Posterior vena cava (tissue), 2 donors: ENCODE measurements at places on chromosomes 3 and 15. TPM values are rescaled to one million over a fixed set of nuclear protein-coding genes. Genes with fewer than 3 reads are reported as not detected.
A peak's percentile ranks its signal among the peaks of the same experiment; 100 is the strongest.

DNA sequence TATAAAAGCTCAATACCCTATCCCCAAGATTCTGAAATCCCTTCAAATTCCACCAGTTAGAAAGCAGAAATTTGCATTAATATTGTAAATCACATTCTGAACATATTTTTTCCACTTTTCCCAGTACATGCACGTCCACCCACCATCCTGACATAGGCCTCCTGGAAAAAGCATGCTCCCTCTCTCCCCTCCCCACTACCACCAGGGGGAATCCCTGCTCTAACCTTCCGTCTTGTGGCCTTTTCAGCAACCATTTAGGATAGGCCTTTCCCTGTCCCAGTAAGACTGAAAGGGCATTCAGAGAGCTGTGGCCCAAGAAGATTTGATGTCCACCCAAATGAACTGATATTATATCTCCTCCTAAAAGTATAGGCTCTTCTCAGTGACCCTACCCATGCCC, 182.1 kb downstream of the ARRDC4 start:
- DNase-seq, result no peak

GRCh38 chr3:115671761-115672455, 48.6 kb downstream of the GAP43 start:
- DNase-seq, result no peak

DNA sequence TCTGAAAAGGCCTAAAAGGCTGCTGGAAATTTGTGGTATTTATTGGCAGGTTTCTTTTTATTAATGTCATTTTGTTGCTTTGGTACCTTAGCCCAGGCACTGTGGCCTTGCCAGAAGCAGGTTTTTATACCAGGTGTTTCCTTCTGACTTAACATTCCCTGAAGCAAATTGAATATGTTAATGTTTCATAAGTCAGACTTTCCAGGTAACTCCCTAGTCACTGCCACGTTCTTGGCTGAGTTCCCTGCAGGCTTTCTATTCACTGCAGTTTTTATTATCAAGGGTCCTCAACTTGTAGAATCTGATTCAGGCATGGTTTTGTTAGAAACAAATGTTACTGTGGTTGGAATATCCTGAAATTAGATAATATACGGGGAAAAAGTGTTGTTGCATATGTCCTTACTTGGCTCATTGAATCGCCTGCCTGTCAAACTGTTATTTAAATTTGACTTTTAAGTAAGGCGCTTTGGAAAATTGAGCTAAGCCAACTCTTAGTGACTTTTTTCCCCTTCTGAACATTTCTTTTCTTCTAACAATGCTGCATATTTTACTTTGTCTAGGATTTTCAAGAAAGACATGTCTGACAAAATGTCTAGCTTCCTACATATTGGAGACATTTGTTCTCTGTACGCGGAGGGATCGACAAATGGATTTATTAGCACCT, 22.9 kb downstream of the ITPR1 start:
- no peak for DNase-seq

- no peak for DNase-seq
Observed at GRCh38 chr15:101410612-101411011, 78.9 kb downstream of the PCSK6 start.

GRCh38 chr3:72470904-72471417, 377.3 kb downstream of the SHQ1 start:
- no peak for DNase-seq

GRCh38 chr3:51384055-51384725, 901 bp upstream of the MANF start:
- peak; percentile 88 for DNase-seq

- DNase-seq, result no peak
Observed at GRCh38 chr15:50925281-50925680, 16.8 kb downstream of the AP4E1 start.

DNA sequence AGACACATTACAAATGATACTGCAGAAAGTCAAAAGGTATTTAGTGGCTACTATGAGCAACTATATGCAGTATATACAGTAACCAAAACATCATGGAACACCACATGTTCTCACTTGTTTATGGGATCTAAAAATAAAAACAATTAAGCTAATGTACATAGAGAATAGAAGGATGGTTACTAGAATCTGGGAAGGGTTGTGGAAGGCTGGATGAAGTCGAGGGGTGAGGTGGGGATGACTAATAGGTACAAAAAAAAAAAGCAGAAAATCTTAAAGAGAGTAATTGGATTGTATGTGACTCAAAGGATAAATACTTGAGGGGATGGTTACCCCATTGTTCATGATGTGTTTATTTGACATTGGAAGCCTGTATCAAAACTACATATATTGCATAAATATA, 848.8 kb upstream of the GBE1 start:
- DNase-seq, result no peak

DNA sequence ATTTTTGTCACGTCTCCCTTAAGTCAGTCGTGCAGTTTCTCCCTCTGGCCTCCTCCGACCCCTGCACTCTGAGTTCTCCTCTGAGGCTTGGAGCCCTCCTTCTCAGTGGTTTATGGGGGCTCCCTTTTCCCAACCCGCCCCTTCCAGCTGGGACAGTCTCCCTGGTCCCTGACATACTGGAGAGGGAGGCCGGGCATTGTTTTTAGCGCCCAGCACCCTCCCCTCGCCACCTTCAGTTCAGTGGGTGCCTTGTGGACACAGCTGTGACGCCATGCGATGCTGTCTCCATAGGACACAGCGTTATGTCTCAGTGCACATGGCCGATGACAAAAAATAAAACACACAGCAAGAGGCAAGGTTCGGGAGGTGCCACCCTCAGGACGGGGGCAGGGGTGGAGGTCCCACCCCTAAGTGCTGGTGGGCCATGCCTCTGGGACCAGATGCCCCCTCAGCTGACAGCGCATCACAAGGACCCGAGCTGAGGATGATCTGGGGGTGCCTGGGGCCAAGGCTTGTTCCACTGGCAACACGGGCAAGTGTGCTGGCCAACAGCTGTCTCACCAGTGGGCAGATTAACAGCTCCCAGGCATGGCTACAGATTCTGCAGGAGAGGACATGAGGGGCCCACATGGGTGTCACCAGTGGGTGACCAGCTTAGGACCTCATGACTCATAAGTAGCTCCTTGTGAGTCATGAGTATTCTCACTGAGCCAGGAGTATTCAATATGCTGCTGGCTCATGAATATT, 81.6 kb downstream of the PLXNA1 start:
- peak; percentile 69 for DNase-seq

GRCh38 chr15:59340325-59340724, 32.3 kb downstream of the MYO1E start:
- no peak for DNase-seq

GRCh38 chr3:140898340-140899180, 43.1 kb upstream of the SLC25A36 start:
- DNase-seq, result no peak

DNA sequence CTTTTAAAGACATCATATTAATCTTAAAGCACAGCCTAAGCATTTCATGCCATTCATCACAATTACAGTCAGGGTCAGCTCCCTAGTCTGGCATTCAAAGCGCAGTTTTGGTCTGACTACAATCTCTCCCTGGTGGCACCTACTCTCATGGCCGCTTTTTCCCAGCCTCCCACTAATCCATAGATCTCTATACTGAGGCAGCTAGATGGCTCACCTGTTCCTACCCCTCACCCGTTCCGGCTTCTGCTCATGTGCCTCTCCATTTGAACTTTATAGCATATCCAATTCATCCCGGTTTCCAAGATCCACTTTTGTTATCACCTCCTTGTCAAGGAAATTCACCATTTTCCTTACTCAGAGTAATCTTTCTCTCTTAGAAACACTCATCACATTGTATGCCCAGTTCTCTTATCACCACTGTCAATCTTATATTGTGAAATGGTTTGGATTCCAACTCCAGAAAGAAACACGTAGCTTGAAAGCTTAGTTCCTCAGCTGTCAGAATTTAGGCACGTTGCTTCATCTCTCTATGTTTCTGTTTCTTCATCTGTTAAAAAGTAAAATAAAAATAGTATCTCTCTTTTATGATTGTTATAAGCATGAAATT, 220.0 kb upstream of the UBE2E2 start:
- DNase-seq, result no peak

DNA sequence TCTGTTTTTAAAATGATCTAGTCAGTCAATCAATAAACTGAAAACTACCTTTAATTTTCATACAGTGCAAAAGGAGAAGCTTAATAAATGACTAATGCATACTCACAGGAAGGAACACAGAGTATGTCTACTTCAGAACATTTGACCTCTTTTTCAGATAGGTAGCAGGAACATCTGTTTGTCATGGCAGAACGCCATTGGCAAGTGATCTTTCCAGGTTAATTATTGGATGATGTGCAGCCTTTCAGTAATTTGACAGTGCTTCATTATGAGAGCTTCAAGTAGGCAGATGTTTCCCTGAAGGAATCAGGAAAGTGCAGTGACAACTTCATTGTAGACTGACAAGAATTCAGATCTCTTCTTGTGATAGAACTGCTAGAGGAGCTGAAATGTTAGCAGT, 325.0 kb downstream of the OTOL1 start:
- DNase-seq, result no peak

- peak; percentile 84 for DNase-seq
Observed at GRCh38 chr15:34583399-34584329, at the start of gene GOLGA8B. Gene GOLGA8B (minus strand): TSS chr15:34583651. CDS start chr15:34535912, 47,739 bp downstream.

- DNase-seq, result peak; percentile 72
Observed at GRCh38 chr15:85800478-85801123, 5.9 kb upstream of the KLHL25 start.

DNA sequence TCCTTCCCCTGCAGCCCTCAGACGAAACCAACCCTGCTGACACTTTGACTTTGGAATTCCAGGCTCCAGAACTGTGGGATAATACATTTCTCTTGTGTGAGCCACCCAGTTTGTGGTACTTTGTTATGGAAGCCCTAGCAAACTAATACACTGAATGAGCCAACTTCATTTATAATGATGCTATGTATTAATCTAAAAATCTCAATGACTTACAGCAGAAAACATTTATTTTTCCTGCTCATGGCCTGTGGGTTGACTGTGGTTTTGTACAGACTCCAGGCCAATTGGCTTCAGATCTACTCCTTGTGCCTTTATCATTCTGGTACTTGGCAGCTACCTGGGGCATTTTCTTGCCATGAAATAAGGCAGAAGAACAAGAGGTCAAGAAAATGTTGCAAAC, 152.4 kb downstream of the EBLN2 start:
- DNase-seq, result no peak

DNA sequence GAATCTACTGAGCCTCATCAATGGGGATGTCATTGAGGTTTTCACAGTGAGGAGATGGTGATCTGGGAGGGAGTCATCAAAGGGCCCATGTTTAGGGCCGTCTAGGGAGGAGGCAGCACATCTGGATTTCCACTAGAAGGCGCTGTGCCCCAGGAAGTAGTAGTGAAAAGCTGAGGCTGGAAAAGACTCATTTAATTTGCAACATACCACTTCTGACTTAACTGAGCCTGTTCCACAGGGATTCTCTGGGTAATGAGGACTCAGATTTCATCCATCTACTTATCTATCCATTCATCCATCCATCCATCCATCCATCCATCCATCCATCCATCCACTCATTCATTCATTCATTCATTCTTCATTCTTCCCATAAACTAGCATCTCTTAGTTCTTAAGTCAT, 17.4 kb upstream of the SHF start:
- DNase-seq, result no peak

RASGRF1 gene
- 0.09 TPM for total RNA-seq

POLQ gene
- total RNA-seq, result 0.23 TPM

MOBP gene
- not detected for total RNA-seq

TNNC1 gene
- 5.5 TPM for total RNA-seq

FBN1 gene
- total RNA-seq, result 541 TPM

LDHAL6B gene
- not detected for total RNA-seq

CHAC1 gene
- 3.9 TPM for total RNA-seq

NOX5 gene
- total RNA-seq, result 0.09 TPM

UBP1 gene
- total RNA-seq, result 66.5 TPM

SYNPR gene
- total RNA-seq, result not detected

APOD gene
- total RNA-seq, result 388 TPM

RPL32 gene
- 1,198 TPM for total RNA-seq

EOMES gene
- total RNA-seq, result 0.24 TPM
